ENCODE measurements at places on chromosomes 3 and 15.

GRCh38 chr15:39855400-39855799 lies 64.7 kb downstream of the GPR176 start:
- no peak for DNase-seq

GRCh38 chr15:99411234-99411633 lies 154.6 kb upstream of the MEF2A start:
- no peak for DNase-seq

GRCh38 chr3:124927574-124928045 lies 6.9 kb downstream of the MUC13 start:
- no peak for DNase-seq

DNA sequence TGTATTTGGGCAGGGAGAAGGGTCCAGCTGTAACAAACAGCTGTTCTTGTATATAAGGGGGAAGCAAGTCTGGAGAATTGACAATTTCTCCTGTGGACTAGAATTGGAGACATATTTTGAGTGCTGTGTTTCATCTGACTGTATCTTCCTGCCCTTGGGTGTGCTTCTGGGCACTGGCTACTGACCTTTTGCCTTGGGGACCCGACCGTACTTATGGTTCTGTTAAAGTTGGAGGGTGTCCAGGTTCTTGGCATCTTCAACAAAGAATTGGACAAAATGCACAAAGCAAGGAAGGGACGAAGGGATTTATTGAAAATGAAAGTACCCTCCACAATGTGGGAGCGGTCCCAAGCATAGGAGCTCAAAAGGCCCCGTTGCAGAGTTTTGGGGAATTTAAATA lies 31.0 kb downstream of the MAP2K1 start:
- DNase-seq = no peak

DNA sequence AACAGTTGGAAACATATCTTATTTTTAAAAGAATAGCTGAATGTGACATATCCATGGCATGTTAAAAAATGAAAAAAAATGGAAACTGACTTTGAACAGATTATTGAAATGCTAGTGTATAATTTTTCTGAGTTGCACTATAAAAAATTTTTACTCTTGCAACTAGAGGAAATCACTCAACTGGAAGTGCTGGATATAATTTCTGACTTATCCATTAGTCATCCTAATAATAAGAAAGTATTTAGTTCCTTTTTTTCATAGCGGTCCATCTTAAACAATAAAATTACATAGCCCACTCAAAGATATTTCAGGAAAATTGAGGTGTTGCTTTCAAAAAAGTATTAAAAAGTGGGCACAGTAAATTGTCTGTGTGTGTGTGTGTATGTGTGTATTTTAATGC lies 80.7 kb downstream of the MBNL1 start:
- no peak for DNase-seq

GRCh38 chr3:43863966-43864933 lies 173.5 kb downstream of the ABHD5 start:
- no peak for DNase-seq

- no peak for DNase-seq
Measured at GRCh38 chr3:16945330-16945729, 60.6 kb downstream of the PLCL2 start.

DNA sequence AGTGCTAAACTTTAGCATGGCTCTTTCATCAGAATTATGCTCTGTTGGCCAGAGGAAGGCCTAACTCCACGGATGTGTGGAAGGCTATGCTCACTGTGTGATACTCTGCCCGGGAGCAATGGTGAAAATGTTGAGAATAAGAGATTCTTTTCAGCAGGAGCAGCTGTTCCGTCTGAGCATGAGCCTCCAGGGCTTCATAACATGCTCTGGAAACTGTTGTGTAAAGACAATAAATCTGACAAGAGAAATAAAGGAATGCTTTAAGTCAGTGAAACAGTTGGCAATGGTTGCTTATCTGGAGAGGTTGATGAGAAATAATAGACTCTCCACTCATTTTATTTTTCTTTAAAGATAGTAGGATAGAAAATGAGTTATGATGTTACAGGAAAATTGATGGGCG lies 269.8 kb downstream of the DIPK2A start:
- no peak for DNase-seq

DNA sequence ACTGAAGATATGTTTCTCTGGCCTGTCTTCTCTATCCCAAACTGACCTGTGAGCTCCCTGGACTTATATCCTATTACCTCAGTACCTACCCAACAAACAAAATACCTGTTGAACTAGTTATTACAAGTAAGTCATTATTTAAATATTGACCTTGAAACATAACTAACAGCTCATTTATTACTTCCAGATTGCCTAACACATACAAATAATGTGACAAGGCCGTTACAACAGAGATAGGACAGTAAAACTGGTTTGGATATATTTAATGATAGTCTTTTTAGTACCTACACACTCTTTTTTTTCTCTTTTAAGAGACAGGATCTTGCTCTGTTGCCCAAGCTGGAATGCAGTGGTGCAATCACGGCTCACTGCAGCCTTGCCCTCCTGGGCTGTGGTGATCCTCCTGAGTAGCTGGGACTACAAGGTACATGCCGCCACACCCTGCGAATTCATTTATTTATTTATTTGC lies 145.0 kb downstream of the ADAM10 start:
- DNase-seq = no peak

DNA sequence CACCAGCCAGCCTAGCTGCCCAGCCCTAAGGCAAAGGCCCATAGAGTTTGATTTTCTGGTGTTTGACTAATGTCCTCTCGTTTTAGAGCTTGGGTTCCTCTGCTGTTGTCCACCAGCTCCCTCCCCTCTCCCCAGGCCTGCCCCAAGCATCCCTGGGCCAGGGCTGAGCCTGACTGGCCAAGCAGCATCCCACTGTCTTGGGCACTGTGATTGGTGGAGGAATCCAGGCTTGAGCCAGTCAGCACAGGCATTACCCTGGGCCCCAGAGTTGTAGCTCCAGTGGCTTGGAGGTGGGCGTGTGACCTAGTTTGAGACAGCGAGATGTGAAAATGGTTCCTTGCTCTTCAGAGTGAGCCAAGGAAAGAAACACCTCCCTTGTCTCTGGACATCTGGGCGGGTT lies 155.3 kb upstream of the MEF2A start:
- no peak for DNase-seq

DNA sequence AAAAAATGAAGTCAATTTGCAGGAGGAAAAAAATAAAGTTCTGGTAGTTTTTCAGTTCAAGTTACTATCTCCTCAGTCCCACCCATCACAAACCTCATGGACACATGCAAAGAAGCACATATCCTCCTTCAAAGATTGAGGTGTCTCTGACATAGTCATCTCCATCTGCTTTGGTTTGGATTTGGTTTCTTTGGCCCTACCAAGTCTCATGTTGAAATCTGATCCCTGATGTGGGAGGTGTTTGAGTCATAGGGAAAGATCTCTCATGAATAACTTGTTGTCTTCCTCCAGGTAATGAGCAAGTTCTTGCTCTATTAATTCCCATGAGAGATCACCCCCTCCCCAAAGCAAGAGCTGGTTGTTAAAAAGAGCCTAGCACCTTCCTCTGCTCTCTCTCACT lies 446.8 kb downstream of the IGSF11 start:
- DNase-seq = no peak

GRCh38 chr15:56385908-56386307 lies 20.7 kb downstream of the TEX9 start:
- no peak for DNase-seq

DNA sequence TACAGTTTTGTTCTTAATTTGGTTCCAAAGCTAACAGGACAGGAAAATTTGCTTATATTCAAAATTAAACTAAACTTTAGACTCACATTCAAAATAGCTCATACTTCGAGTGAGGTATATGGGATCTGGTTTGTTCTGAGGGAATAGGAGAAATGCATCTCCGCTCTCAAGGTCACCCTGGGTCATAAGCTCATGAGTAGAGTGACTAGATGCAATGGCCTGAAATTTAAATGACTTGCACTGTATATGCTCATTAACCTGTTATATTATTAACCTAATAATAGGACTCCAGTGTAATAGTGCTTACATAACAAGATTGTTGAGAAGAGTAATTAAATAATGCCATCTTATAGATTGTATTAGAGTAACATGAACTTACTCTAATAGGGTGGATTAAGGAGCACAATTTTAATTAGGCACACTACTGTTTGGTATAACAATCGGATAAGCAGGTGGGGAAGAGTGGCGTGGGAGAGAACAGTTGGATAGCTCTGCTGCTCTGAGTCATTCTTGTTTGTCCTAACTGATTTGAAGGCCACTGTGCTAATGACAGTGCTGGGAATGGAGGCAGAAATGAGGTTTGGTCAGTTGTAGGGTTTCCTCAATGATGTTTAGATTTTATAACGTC lies 5.2 kb downstream of the NKTR start:
- no peak for DNase-seq

DNA sequence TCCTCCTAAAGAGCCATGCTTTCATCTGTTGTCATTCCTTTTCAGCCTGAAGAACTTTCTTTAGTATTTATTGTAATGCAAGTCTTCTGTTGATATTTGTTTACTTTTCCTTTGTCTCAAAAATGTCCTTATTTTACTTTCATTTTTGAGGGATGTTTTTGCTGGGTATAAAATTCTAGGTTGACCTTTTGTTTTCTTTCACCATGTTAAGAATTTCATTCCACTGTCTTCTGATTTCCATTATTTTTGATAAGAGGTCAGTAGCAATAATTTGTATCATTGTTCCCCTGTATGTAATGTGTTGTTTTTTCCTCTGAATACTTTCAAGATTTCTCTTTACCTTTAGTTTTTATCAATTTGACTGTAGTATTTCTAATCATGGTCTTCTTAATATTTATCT lies 91.1 kb downstream of the RSRC1 start:
- no peak for DNase-seq

DNA sequence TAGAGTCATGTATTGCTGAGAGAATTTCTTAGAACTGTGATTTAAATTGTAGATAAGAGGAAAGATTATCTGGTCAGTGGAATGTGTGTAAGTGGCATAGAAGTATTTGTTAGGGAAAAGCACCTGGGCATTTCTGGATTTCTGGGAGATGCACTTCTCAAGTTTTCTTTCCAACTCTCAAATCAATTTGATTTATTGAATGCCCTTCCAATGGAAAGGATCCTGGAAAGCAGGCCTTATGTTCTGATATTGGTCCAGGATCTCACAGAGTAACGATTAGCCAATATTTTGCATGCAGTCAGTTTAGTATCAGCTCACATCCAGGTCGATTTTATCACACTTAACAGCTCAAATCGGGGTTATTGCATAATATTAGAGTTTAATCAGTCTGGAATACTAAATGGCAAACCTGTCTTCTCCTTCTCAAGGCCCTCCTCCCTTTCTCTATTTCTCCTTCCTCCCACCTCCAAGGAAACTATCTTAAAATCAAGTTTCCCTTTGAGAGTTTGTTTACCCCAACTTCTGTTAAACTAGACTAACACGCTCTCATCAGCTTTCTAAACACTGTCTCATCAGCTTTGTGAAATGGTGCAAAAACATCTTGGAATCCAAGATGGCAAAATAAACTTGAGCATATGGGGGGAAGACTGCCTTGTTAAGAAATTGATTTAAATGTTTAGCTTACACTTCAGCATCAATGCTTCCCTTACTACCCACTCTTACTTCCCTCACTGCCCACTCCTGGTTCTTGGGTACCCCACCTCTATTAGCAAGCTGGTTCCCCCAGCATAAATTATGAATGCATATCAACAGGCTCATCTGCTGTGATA lies 9.5 kb downstream of the SOX2 start:
- no peak for DNase-seq

DNA sequence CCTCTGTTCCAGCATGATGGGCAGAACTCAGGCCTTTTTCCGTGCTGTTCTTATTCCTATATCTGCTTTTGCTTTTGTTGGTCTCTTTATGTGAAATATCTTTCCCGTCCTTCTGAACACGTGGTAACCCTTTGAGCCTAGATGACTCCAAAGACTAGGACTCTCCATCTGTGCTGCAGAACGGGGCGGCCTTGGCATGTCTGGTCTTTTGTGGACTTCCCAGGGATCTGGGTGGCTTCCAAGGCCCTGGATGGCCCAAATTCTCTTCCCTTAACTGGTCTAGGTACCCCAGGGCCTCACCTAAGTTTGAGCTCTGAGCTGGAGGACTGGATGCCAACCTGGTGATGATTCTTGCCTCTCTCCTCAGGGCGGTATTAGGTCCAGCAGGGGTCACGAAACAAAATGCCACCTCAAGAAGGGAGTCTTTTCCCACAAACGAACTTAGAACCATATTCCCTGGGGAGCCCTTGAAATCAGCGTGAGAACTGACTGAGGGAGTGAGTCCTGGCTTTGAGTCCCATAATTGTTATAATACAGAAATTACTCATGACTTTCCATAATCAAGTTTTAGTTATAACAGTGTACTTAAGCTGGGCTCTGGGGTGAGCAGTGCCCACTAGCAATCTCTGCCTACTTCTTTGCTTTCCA lies 13.8 kb downstream of the TLNRD1 start:
- no peak for DNase-seq

DNA sequence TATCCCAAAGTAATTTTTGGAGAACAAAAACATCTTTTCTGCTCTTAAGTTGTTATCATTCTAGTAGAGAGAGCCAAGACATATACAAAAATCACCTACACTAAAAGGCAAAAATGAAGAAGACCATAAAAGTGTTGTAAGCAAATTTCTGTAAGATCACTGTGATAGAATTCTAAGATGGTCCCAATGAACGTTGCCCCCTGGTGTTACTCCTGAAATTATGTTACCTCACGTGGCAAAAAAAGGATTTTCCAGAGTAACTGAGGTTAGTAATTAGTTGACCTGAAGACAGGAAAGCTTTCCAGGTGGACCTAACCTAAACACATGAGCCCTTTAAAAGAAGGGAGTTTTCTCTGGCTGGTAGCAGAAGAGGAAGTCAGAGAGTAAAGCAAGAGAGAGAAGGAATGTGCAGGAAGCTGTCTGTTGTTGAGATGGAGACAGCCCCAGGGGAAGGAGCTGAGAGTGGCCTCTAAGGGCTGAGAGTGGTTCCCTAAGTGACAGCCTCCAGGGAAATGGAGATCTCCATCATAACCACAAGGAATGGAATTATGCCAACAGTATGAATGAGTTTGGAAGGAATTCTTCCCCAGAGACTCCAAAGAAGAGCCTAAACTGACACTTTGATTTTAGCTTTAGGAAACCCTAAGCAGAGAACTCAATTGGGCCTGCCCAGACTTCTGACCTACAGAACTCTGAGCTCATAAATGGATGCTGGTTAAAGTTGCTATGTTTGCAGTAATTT lies 205.9 kb downstream of the CD47 start:
- no peak for DNase-seq

DNA sequence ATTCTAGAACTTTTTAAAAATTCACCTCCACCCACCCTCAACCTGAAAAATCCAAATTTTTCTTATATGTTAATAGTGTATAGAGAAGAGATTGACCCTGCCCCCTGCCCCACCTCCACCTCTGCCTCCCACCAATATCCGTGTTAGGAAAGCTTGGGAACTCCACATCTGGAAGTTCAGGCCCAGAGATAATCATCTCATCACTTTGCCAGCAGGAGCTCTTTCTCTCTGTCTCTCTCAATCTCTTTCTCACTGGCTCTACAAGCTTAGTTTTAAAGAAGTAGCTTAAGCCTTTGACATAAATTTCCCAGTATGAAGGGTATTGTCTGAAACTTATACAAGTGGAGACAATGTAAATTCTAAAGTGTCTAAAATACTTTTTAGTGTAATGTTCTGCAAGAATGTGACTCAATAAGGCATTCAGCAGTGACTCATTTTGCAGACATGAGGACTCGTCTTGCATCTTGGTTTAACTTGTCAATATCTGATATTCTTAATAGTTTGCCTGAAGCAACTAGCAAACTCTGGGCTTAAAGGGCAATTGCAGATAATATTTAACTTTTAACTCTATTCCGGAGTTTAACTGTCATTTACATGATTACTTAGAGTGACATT lies 299.8 kb upstream of the EPHA3 start:
- no peak for DNase-seq

- DNase-seq = no peak
Measured at GRCh38 chr3:197951392-197951990, 1.5 kb downstream of the RPL35A start.

GRCh38 chr15:99486371-99487336 lies 79.1 kb upstream of the MEF2A start:
- DNase-seq = no peak

Measured in activated CD8-positive, alpha-beta memory T cell treated with anti-CD3 and anti-CD28 coated beads for 4 hours (primary cell).